ENCODE measurements at places on chromosomes 3 and 15.

DNA sequence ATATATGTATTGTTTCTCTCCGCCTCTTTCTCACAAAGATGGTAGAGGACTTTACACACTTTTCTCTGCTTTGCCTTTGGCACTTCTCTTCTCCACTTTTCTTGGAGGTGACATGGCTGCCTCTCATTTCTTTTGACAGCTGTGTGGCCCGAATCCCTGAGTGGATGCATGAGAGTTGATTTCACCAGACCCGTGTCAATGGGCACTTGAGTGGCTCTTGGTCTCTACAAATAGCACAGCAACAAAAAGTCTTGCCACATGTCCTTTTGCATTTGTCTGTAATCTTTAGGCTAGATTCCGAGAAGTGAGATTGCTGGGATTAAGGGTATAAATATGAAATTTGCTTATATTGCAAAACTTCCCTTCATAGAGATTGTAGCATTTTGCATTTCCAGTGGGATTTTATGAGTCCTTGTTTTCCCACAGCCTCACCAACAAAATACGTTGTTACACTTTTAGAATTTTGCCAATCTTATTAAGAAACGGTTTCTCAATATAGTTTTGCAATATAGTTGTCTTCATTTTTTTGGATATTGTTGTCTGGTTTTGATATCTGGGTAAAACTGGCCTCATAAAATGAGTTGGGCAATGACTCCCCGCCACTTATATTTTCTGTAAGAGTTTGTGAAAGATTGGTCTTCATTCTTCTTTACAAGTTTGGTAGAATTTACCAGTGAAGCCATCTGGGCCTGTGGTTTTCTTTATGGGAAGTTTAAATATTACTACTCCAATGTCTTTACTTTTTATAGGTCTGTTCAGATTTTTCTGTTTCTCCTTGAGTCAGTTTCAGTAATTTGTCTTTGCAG is 5.2 kb upstream of the TRPM1 start:
- DNase-seq = no peak

DNA sequence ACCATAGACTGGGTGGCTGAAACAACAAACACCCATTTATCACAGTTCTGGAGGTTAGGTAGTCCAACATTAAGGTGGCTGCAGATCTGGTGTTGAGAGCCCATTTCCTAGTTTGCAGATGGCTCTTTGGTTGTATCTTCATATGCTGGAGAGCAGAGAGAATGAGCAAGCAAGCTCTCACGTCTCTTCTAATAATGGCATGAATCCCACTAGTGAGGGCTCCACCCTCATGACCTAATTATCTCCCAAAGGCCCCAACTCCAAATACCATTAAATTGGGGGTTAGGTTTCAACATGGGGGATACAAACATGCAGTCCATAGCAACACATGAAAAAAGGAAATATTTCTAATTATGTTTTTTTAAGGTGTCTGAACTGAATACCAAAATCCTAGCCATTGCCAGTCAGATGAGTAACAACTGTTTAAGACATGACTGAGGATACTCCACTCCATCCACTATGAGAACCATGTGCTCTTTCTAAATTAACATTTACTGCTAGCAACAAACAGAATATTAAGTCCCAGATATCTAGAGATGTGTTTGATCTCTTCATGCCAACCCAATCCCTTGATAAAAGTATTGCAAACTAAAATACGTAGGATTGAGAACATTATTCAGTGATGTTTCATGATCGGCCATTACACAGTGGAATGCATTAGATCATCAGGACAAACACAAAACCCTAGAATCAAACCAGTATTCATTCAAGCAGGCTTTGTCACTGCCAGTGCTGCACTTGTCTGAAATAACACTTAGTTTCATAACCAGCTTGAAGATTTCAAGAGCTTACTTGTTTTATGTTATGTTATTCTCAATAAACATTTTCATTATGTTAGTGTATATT is 340.3 kb downstream of the SLC9A9 start:
- DNase-seq = no peak

DNA sequence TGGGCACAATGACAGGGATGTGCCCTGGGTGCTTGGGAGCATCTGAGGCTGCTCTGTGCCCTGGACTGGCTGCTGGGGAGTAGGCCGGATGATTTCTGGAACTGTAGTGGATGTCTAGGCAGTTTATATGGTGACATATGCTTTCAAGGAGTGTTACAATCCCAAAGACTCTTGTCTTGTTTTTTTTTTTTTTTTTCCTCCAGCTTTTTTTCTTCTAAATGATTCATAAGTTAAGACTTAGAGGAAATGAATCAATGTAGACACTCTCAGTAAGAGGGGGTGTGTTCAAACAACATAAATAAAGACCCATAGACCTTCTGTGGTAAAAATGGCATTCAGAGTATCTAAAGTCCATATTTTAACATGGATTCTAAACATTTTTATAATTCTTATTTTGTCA is 706.1 kb upstream of the GOLIM4 start:
- DNase-seq = no peak

- DNase-seq = no peak
Observed at GRCh38 chr3:42078677-42079076, 12.5 kb upstream of the TRAK1 start.

DNA sequence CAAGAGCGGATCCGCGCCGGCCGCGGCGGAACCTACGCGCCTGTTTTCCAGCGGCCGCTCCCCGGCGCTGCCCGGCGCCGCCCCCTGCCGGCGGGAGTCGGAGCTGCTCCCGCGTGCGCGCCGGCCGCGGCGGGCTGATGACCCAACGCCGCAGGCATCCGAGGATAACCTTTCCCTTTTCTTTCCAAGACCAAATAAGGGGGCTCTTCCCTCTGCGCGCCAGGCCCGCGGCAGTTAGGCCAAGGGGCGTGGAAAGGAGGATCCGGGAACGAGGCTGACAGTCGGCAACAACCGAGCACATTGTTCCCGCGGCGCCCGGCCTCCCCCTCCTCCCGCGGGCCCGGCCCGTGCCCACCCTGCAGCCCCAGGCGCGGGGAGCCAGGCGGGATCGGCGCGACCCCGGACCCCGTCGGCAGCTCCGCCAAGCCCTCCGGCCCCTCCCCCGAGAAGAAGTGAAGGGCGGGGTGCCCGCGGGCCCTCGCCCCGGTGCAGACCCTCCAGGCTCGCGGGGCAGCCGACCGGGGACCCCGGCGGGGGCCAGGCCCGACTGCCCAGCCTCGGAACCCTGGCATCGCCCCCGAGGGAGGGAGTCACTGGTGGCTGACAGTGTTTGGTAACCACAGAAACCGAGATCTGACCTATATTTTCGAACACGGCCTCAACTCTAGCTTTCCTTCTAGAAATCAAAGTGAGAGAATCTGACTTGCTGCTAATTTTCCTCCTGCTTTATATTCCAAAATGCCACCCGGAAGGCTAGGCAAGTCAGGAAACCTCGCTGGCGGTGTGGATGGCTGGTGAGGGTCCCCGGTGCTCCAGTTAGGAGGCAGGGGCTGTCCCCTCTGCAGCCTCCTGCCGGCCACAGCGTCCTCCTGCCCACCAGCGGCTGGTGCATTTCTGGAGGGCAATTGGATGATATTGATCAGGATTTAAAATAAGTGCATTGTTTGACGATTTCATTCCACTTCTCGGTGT is 45.6 kb upstream of the SYNM start:
- no peak for DNase-seq

- no peak for DNase-seq
Observed at GRCh38 chr3:193840111-193840641, 247.2 kb downstream of the OPA1 start.

DNA sequence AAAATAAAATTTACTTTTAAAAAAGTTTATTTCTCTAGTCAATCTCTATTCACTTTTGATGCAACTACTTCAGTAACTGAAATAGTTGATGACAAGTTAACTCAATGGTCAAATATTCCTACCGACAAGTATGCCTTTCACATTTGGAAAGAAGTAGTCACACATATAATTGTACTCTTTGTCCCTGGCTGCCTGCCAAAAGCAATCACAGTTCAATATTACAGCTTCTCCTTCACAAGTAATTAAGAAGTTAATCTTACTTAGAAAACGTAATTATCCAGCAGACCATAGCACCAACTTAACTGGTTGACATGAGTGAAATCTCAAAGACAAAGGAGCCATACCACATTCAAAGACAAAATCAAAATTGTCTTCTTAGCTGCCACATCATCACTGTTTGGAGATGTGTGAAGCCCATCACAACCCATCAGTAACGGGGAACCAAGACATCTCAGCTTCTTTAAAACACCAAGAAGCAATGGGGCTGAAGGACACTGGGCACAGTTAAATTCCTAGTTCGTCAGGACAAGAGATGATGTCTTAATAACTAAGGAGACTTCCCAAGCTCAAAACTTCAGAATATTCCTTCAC is 86.1 kb downstream of the PLCH1 start:
- DNase-seq = no peak

GRCh38 chr15:66167854-66168253 is 85.7 kb downstream of the MEGF11 start:
- DNase-seq = no peak

DNA sequence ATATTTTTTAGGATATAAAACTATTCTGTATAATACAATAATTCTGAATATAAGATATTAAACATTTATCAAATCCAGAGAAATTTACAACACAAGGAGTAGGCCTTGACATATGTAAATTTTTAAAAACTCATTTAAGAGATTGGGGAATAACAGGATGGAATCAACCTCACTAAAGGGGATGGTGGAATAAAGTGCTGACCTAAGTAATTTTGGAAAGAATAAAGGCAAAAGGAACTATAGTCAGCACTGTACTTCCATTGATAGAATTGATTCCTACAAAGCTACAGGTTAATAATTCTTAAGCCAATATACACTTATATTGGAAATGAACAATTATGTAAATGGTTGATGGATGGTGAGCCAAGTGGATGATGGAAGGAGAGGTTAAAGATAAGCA is 549.3 kb downstream of the TBL1XR1 start:
- DNase-seq = no peak

- DNase-seq = no peak
Observed at GRCh38 chr3:8567784-8568575, 66.4 kb downstream of the LMCD1 start.

GRCh38 chr3:149382101-149382467 is 4.6 kb upstream of the TM4SF1 start:
- no peak for DNase-seq

GRCh38 chr15:56241374-56242105 is 2.1 kb downstream of the RFX7 start:
- DNase-seq = no peak

- no peak for DNase-seq
Observed at GRCh38 chr15:73756947-73757513, 3.9 kb upstream of the INSYN1 start.

DNA sequence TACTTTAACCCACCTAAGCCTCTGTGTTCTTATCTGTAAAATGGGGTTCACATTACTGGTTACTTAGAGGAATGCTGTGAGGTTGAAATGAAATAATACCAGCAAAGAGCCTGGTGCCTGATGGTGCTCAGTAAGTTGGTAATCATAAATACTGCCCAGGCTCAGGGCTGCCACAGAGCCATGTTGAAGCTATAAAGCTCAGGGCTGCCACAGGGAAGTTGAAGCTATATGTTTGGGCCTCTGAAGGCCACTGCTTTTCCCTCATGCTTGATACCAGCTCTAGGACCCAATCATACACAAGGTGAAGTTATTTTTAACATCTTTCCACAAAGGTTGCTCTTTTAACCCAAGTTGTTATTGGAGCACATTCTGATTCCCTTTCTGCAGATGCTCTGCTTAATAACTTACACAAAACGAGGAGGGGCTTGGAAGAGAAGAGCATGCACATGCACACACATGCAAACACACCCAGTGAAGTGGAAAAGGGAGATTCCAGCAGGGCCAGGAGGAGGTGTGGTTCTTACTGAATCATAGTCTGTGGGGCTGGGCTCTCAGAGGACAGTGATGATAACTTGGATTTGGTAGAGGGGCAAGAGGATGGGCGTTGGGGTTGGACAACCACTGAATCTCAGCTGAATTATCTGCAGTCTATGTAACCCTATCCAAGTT is 17.4 kb downstream of the PARP14 start:
- no peak for DNase-seq

DNA sequence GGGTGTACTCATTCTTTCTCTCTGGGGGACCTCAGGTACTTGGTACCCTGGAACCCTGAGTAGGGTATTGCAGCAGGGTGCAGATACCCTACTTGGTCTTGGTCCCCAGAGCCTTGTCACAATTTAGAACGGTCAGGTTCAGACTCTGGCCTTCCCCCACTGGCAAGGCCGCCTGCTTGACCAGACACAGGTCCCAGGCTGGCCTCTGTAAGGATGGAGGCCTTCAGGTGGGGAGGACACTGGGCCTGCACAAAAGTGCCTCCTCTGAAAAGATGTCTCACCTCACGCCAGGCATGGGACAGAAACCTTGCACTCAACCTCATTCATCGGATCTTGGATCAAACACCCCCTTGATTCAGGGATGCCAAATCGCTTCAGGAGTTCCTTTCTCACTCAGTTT is 158.4 kb downstream of the KLF13 start:
- DNase-seq = no peak

DNA sequence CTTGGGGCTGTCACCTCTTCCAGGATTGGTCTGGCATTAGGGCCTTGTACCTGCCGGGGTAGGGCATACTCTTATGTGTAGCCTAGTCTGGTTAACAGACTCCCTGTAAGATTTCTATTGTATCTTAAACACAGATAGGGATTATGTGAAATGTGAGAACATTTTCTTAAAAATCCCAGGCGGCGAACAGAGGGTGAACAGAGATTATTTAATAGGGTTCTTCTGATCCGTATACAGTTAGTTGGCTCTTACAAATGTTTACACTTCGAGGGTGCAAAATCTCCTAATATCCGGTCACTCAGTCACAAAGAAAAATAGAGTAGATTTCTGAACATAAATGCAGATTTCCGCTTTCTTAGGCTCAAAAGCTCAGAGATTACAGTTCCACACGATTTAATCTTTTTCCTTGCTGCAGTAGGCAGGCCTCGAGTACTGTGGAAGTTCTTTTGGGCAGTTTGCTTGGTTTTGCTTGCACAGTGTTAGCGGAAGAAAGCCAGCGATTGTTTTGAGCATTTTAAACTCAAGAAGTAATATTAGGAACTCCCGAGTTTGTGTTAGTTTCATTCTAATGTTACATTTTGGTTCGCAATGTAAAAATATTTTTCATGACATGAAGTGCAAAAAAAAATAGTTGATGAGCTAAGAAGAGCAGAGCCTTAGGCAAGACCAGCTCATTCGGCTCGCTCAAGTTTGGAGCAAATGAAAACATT is 993 bp downstream of the PLCL2 start:
- DNase-seq = no peak

DNA sequence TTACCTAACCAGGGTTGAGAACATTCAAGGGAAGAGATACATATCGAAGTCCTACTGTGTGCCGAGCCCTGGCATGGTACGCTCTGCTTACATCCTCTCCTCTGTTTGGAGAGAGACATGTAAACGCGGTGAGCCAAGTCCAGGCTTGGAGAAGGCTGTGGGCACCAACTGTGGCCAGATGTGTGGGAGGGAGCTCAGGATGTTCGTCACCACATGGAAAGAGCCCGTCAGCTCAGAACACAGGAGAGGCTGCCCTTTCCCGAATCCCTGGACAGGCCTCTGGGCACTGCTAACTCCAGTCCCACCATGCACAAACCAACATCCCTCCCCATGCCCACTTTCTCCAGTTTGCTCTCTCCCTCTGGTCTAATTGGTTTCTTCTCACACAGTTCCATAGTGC is 43.0 kb downstream of the MESD start:
- DNase-seq = no peak

GRCh38 chr3:169984292-169984691 is 17.7 kb downstream of the SEC62 start:
- no peak for DNase-seq

Measured in activated CD8-positive, alpha-beta memory T cell treated with anti-CD3 and anti-CD28 coated beads for 4 hours (primary cell).